ENCODE measurements at places on chromosomes 13 and 19.
A peak's percentile ranks its signal among the peaks of the same experiment; 100 is the strongest.

DNA sequence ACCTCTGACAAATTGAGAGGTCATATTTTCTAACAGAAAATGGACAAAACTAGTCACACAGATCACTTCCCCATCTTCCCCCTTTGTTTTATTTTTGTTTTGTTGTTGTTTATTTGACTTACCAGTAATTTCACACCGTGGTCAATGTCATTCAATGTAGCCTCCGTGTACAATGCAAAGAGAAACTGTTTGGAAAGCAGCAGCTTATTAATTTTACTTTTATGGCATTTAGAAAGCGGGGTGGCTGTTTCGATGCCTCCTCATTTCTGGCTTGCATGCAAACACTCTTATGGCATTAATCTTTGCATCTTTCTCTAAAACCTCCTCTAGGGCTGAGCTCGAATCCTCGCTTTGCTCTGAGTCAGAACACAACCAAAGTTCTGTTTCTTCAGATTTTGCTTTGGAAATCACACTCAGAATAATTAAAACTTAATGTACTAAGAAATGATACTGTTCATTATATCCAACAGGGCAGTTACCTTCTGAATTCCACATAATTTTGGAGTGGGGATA, 77.0 kb downstream of the ZNF536 start:
- no peak for DNase-seq

DNA sequence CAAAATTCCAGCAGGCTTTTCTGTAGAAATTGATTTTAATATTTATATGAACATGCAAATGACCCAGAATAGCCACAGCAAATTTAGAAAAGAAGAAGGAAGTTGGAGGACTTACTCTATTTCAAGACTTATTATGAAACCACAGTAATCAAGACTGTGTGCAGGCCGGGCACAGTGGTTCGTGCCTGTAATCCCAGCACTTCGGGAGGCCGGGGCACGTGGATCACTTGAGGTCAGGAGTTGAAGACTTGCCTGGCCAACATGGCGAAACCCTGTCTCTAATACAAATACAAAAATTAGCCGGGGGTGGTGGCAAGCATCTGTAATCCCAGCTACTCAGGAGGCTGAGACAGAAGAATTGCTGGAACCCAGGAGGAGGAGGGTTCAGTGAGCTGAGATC, 6.0 kb upstream of the FFAR2 start:
- DNase-seq: no peak

DNA sequence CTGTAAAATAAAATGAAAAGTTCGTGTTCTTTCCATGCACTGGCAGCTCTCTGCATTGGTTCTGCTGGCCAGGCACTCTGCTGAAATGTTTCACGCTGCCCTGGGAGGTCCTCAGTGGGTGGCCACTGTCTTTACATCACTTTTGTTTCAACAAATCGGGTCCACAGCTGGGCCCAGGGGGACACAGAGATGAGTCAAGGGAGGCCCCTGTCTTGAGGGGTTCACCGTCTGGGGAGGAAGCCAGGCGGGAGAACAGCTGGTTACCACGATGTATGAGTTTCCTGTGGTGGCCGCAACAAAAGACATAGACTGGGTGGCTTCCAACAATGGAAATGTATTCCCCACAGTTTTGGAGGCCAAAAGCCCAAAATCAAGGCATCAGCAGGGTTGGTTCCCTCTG, 5.1 kb upstream of the KLF2 start:
- no peak for DNase-seq

DNA sequence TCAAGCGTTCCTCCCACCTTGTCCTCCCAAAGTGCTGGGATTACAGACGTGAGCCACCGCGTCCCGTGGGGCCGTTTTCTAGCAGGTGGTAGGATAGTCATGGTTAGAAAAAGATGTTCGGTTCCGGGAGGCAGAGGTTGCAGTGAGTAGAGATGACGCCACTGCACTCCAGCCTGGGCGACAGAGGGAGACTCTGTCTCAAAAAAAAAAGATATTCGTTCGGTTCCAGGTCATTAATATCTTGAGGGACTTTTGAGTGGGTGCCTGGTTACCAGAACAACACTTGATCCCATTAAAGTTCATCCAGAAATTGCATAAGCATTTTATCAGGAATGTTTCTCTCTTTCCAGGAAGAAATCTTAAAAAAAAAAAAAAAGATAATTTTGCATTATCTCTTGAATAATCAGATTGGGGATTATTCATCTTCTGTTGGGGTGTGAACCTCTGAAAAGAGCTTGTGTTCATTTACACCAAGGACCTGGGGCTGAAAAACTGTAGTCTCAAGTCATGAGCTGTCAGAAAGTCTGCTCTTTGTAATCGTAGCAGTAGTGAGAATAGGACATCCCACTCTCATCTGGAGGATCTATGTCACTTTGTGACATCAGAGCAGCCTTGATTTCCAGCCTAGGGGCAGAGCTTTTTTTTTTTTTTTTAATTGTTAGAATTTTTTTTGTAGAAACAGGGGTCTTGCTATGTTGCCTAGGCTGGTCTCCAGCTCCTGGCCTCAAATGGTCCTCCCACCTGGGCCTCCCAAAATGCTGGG, 1.0 kb upstream of the ETHE1 start:
- DNase-seq: no peak

GRCh38 chr13:23866420-23867026, 22.7 kb downstream of the MIPEP start:
- no peak for DNase-seq

- DNase-seq: no peak
These were observed 752 bp upstream of the EDNRB start for GRCh38 chr13:77919246-77919920.

DNA sequence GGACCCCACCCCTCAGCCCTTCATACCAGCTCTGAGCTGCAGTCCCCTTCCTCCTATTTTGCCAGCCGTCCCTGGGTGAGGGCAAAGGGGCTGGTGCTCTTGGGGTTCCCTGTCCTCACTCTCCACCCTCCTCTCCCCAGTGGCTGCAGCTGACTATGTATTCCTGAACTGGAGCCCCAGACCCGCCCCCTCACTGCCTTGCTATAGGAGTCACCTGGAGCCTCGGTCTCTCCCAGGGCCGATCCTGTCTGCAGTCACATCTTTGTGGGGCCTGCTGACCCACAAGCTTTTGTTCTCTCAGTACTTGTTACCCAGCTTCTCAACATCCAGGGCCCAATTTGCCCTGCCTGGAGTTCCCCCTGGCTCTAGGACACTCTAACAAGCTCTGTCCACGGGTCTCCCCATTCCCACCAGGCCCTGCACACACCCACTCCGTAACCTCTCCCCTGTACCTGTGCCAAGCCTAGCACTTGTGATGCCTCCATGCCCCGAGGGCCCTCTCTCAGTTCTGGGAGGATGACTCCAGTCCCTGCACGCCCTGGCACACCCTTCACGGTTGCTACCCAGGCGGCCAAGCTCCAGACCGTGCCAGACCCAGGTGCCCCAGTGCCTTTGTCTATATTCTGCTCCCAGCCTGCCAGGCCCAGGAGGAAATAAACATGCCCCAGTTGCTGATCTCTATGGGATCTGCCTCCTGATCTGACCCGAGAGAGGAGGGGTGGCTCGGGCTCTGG, 2.4 kb downstream of the COX7A1 start:
- no peak for DNase-seq

GRCh38 chr19:48925240-48925843, 8.2 kb upstream of the DHDH start:
- DNase-seq: no peak

GRCh38 chr19:51227326-51227725, 2.4 kb downstream of the CD33 start:
- no peak for DNase-seq

GRCh38 chr19:56866538-56866937, 26.0 kb upstream of the PEG3 start:
- DNase-seq: no peak

DNA sequence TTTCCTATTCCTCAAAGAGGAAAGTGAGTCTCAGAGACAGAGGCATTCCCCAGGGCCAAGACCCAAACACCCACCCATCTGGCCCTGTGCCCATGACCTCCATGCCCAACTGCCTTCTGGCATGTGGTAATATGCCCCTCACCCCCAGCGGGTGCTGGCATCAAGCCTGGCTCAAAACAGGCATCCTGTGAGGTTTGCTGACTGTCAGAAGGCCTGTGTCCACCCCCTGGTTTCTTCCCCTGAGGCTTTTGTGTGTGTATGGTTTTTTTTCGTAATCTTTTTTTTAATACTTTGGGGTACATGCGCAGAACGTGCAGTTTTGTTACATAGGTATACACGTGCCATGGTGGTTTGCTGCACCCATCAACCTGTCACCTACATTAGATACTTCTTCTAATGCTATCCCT, 7.6 kb upstream of the KANK2 start:
- DNase-seq: no peak

DNA sequence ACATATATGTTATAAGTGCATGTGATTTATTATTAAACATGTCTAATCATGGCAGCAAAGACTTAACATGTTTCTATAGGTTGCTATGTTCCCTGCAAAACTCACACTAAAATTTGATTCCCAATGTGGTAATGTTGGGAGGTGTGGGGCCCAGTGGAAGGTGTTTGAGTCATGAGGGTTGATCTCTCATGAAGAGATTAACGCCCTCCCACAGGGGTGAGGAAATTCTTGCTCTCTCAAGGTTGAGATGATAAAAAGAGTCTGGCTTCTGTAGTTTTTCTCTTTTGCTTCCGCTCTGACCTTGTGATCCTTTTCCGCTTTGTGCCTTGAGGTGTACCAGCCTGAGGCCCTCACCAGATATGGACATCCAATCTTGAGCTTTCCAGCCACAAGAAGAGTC, 737.5 kb upstream of the SLITRK5 start:
- DNase-seq: no peak

DNA sequence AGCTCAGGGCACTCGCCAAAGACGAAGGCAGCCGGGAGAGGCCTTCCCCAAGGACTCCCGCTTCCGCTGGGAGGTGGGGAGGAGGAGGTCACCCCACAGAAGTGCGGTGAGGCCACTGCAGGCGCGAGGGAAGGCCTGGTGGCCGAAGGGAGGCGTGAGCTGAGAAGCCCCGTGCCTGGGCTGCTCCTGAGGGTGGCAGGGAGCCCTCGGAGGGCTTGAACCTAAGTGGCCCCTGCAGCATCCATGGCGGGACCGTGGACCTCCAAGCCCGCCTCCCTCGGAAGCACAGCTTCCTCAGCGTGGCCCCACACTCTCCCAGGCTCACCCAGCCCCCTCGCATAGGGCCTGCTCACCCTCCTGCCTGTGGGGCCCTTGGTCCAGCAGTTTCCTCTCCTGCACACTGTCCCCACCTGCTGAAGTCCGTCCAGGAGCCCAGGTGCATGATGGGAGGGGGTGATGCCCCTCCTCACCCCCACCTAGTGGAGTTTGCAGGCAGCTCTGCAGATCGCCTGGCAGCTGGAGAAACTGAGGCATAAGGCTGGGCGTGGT, 25.9 kb downstream of the EFNA2 start:
- DNase-seq: no peak

DNA sequence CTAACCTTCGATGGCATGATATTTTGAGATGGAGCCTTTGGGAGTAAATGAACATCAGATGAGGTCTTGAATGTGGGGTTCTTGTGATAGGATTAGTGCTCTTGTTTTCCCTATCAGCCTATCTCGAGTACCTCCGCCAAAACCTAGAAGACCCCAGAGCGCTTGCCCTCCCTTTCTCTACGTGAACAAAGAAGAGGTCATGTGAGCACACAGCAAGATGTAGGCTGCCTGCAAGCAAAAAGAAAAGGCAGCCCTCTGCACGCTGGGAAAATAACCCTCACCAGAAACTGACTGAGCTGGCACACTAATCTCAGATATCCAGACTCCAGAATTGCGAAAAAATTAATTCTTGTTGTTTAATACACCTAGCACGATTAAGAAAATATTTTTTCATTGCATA, 799.8 kb upstream of the SLC10A2 start:
- DNase-seq: no peak

DNA sequence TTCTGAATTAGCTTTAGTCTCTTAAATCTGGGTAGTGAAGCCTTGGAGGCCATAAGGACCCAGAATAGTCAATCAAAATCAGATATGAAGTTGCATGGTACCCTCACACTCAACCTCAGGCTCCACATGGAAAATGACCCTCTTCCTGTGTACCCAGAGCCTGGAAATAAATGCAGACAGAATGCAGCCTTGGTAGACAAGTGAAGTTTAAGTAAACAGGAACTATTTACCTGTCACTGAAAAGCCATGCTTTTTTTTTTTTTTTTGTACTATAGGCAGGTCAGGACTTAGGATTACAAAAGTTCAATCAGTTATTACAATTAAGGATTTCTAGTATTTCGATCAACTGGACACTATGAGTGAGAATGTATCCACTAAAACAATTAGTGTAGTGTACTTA, 2654.2 kb upstream of the PCDH20 start:
- DNase-seq: no peak

DNA sequence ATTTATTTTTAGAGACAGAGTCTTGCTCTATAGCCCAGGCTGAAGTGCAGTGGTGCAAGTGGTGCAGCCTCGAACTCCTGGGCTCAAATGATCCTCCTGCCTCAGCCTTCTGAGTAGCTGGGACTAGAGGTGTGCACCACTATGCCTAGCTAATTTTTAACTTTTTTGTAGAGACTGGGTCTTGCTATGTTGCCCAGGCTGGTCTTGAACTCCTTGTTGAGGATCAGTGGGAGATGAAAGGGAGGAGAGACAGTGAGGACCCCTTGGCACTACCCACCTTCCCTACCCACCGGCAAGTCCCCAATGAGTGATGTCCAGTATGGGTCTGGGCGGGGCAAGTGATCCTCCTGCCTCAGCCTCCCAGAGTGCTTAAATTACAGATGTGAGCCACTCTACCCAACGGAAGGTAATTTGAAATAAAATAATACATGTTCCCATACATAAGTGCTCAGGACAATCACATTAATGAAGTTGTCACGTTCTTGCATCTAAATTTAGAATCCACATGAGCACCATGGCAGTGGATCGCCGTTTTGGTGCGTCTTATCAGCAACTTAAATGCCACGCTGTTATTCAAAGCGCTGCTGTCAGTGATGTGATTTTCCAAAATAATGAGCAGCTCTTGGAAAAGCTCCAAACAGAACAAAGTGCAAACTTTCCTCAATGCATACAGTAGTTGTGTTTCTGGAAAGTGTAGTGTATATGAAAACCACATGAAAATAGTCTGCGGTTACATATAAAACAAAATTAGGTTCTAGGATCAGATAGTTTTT, 5.9 kb upstream of the ARL11 start:
- DNase-seq: no peak

DNA sequence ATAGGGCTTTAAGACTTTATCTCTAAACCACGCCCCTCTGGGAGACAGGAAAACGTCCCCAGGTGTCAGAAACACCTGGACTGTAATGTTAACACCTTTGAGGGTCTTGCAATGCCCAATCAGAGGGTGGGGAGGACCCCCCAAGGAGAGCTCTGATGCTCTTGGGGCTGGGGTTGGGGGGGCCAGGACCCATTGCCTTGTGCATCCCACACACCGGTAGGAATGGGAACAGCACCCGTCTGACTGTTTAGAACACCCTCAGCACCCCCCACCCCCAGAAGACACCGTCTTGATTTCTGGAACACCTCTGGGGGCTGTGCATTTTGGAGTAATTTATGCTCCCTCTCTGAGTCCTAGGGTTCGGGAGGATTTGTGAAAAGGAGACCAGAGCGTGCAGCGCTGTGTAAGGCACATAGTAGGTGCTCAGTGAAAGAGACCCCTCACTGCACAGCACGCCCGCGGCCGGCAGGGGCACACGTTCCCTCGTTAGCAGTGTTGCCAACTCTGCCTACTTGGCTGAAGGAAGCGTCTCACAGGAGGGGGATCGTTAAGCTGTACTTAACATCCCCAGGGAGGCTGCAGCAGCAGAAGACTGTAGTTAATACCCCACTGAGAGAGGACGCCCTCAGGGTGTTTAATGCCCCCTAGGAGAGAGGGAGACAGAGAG, 2.8 kb upstream of the ERFL start:
- DNase-seq: peak; percentile 65

- no peak for DNase-seq
These were observed 172.5 kb downstream of the FLT1 start for GRCh38 chr13:28322256-28322905.

GRCh38 chr19:49869009-49869483, 1.7 kb upstream of the PNKP start:
- no peak for DNase-seq

Data from germinal center (tissue), 1 donor.